HuH-7 (cell line): ENCODE measurements at places on chromosomes 2 and 18.

GRCh38 chr2:68250652-68251186, 1.6 kb downstream of the PPP3R1 start:
- no peak for DNase-seq

DNA sequence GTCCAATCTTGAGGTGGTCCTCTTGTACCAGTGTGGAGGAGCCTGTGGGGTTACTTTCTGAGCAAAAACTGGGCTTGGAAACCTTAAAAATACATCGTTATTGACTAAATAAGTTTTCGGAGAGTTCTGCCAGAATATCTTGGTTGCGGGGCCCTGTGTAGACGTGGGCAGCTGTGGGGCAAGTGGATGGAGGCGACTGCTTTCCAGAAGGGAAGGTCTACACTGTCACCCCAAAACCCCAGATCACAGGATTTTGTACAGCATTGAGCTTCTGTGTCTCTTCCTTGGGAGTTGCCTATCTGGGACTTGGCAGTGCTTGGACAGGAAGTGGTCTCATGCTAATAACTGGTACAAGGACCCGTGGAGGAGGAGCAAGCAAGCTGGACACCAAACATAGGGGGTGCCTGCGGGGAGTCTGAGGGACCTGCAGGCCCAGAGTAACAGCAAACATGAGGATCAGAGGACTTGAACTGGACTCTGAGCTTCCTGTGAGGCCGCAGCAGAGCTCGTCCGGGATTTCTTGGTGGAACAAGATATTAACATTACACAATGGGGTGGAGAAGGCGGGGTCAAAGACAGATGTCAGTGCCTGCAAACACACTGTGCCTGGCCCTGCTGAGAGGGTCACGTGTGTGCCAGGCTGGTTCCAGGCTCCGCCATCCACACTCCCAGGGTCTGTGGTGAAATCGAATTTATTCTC, 48.0 kb upstream of the CTLA4 start:
- DNase-seq: peak; percentile 41

GRCh38 chr18:5197032-5197434, at the start of gene AKAIN1:
Gene AKAIN1, minus strand, starts transcription at chr18:5197257. Its CDS starts 204 bp downstream, at chr18:5197053.
- DNase-seq: peak; percentile 19

- DNase-seq: no peak
Observed at GRCh38 chr2:182426082-182426917, 536 bp downstream of the PDE1A start.

- DNase-seq: no peak
Observed at GRCh38 chr18:9153256-9153655, 16.7 kb downstream of the ANKRD12 start.

GRCh38 chr2:44130441-44130840, 38.2 kb upstream of the PPM1B start:
- DNase-seq: no peak

- no peak for DNase-seq
Observed at GRCh38 chr18:23573626-23574431, 12.5 kb downstream of the NPC1 start.
